ENCODE measurements at places on chromosomes 6 and 20.

DNA sequence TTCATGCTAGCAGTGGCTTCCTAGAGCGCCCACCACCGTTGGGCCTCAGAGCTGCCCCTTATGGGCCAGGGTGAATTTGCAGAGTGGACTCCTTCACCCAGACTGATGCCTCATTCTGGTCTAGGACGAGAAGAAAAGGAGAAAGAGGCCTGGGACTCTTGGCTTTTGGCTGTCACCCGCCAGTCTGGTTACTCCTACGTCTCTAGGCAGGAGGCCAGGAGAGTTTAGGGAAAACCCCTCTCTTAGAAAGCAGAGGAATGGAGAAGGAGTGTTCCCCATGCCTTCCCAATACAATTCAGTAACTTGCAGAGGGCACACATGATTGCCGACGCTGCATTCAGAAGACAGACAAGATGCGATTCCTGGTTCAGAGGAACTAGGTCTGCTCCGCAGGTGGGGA, 70.1 kb downstream of the CDC5L start:
- no peak for DNase-seq

- peak; percentile 76 for DNase-seq
Observed at GRCh38 chr6:138454981-138455706, 44.1 kb downstream of the NHSL1 start.

DNA sequence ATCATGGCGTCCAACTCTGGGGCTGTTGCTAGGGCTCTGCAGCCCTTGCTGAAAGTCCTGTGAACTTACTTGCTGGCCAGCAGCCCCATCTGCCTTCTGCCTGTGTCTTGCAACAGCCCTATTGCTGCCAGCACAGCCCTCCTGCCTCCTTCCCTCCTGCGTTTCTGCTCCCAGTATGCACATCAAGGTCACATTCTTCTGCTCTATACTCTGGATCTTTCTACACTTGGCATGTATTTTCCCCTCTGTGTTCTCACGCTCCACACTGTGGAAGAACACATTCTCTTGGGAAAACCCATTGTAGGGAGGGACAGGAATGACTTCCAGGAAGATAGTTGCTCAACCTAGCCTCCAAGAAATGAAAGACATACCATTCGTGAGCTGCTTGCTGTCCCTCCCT, 80.9 kb upstream of the PHACTR2 start:
- no peak for DNase-seq

GRCh38 chr20:23477223-23477622, 13.7 kb upstream of the CST8 start:
- DNase-seq = no peak

DNA sequence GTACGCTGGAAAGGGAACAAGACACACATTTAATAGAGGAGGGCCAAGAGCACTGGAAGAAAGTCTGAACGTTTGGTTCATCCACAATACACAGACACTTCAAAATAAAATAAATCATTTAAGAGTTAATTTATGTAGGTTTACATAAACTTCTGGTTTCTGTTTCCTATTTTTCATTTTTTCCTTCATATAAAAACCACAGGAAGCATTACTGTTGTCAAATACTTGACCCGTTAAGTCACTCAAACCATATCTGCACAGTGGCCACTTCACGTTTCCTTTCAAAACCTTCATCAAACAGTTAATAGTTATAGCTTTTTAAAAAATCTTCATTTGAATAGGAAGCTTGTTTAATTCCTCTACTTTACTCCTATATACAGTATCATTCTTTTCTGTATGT, 257.6 kb upstream of the THEMIS start:
- DNase-seq = no peak

DNA sequence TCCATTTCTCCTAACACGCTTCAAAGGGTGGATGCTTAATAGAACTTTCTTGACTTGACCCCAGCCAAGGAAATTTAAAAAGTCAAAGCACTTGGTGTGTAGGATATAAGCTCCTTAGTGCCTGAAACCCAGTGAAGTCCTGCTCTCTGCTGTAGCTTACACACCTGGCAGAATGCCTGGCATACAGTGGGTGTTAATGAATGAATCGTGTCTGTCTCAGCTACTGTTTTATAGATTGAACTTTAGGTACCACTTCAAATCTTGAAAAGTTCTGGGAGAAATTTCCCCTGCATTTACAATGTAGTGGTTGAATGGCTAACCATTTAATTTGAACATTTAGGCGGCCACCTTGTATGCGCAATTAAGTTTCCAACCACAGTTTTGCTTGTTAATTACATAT, 70.5 kb upstream of the ZNF217 start:
- peak; percentile 69 for DNase-seq

DNA sequence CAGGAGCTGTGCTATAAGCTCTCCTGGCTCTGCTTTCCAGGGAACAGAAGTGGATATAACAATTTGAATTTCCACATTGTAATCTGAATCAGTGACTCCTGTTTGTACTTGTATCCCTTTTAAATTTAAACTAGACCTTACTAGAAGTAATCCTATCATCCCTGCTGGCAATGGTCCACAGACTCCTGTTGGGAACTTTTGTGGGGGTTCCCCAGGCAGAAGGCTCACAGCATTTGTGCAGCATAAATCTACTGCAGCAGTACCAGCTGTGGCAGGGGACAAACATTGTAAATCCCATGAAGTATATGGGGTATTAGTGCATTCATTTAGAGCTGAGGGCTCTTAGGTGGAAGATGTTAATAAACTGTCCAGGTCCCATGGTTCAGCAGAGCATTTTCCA, 12.0 kb upstream of the PDCD2 start:
- no peak for DNase-seq

- no peak for DNase-seq
Observed at GRCh38 chr6:2197177-2197671, 48.2 kb downstream of the GMDS start.

Data from mucosa of descending colon (tissue), 3 donors.